ENCODE measurements at places on chromosomes 4 and X.

DNA sequence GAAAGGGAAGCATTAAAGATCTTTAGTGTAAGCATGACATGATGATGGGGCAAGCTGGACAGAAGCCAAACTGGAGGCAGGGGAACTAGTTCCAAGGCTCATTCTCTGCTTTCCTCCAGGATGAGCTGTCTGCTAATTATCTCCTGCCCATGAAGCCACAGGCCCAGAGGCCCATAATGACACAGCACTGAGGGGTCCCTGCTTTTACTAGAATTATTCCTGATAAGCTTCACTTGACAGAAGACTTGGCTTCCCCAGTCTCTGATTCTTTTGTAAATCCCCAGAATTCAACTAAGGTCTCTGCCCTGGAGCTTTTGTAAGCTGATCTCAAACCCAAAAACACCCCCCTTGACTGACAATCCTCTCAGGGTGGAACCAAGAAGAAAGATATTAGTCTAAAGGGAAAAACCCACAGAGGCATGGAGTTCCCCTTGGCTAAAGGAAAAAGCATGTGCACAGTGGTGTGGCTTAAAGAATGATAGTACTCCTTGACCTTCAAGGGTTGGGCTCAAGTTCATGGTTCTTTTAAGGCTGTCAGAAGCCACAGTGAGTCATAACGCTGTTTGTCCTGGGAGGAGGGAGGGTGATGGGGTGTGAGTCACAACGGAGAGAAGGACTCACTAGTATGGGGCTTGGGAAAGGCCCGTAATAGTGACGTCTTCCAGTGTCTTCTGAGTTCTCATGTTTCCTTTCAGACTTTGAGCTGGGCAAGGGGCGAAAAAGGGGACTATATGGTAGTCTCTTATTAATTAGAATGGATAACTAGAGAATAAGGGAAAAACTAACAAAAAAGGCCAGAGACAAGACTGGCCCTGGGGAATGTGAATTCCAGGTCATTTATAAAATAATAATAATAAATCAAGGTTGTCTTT lies 146.0 kb upstream of the CPEB2 start:
- DNase-seq: peak; percentile 96

GRCh38 chr4:43089730-43090129 lies 197.2 kb downstream of the GRXCR1 start:
- no peak for DNase-seq

DNA sequence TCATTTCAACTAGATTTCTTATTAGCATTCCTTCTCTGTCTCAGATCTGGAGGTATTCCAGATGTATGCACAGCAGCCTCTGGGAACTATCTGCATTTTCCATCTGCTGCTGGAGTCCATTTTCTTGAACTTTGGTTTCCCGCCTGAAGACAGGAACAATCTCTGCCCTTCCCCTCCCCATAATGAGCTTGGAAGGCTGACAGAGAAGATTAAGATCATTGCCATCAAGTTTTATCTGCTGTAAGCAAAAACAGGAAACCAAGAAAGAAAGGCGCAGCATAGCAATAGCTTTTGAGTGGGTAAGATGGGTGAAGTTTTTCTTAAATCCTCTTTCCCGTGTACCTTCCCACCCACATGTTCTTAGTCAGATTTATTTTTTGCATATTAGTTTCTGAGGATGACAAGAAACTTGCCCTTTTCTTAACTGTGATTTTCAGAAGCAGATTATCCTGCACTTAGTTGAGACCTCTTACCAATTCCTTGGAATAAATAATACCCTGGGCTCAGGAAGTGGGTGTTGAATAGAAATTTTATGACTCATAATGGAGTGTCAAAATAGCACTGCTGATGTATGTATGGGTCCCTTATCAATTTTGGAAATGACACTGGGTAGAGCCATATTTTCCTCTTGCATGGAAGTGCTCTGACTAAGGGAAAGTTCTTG lies 78.3 kb downstream of the CT47B1 start:
- peak; percentile 36 for DNase-seq

GRCh38 chr4:2416564-2417225 lies 1.8 kb downstream of the ZFYVE28 start:
- DNase-seq: peak; percentile 54

DNA sequence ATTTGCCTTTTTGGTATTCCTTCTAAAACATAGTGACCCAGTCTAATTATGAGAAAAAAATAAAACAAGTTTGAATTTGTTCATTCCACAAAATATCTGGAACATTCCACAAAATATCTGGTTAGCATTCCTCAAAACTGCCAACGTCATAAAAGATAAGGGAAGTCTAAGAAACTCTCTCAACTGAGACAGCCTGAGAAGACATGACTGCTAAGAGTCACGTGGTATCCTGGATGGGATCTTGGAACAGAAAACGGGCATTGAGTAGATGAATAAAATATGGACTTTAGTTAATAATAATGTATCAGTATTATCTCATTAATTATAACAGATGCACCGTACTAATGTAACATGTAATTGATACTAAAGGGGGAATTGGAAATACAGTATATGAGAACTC lies 280.9 kb downstream of the ARAP2 start:
- DNase-seq: no peak

GRCh38 chr4:110515676-110516075 lies 39.7 kb downstream of the ENPEP start:
- no peak for DNase-seq

DNA sequence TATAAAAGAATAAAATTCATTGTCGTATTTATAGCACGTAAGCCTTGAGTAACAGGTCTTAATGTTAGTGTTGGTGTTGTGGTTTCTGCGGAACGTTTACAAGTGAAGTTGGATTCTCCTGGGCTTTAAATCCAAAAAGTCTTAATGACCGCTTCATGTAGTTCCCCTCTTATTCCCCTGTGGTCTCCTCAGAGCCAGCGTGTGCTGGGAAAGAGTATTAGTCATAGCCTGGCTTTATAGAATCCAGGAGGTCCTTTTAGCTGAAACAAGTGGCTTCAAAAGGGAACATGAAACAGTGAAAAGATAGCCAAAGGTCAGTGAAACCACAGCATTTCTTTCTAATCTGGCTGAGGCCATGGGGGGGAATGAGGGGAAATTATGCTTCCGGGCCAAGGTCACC lies 79.1 kb downstream of the CLCN4 start:
- DNase-seq: peak; percentile 65

DNA sequence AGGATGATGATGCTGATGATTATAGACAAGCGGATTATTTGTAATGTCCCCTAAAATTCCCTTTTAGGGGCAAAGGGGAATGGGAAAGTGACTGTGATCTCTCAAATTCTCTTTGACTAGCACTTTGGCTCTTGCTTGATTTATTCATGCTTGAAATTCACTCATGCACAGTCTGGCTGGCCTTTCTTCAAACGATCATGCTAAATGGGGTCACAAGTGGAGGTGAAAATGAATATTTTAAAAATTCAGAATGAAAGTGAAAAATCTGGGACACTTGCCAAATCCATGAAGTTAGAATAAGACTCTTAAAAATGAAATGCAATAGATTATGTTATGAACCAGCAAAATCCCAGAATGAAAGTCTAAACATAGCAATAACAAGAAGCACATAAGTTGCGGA lies 173.4 kb upstream of the RAI2 start:
- no peak for DNase-seq

- DNase-seq: no peak
Measured at GRCh38 chr4:172411149-172411548, 597.9 kb downstream of the GALNTL6 start.

GRCh38 chr4:134591326-134591725 lies 389.7 kb upstream of the PABPC4L start:
- no peak for DNase-seq

GRCh38 chrX:136165406-136165805 lies 18.1 kb downstream of the FHL1 start:
- no peak for DNase-seq

DNA sequence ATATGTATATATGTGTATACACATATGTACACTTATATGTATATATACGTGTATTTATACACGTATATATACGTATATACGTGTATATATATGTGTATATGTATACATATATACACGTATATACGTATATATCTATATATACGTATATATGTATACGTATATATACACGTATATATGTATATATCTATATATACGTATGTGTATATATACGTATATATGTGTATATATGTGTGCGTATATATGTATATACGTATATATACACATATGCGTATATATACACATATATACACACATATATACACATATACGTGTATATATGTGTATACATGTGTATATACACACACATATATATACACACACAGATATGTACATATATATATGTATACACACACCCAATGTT lies 348.0 kb upstream of the LCORL start:
- no peak for DNase-seq

GRCh38 chr4:107862658-107863057 lies 37.9 kb downstream of the SGMS2 start:
- DNase-seq: peak; percentile 59

GRCh38 chr4:77263247-77263646 lies 106.2 kb downstream of the CCNG2 start:
- peak; percentile 41 for DNase-seq

DNA sequence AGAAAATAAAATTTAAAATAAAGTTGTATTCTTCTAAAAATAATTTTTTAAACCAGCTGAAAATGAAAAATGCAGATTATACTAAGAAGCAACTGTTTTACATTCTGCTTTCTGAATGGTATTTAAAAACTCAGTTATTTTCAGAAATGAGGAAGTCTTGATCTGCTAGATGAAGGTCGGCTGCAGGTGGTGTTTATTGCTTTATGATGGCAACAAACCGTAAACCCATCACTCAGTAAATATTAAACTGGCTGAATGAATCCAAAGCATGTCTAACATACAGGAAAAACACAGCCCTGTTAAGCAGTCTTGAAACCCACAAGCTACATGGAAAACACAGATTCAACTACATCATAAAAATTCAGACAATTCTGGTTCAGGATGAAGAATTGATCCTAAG lies 29.3 kb downstream of the DYNLT3 start:
- DNase-seq: no peak

DNA sequence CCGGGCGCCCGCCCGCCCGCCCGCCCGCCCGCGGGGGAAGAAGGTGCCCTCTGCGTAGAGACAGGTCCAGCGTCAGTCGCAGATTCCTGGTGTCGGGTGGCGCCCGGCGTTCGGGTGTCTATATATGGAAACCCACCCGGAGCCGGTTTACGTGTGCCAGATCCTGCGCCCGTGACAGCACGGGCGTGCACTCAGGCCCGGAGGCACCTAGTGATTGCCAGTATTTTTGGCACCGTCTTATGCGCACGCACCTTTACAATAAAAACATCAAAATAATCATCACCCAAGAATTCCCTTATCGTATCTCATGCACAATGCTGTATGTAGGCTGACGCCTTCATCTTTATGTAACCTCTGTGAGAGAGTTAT lies 519 bp downstream of the SLC25A4 start:
- no peak for DNase-seq

DNA sequence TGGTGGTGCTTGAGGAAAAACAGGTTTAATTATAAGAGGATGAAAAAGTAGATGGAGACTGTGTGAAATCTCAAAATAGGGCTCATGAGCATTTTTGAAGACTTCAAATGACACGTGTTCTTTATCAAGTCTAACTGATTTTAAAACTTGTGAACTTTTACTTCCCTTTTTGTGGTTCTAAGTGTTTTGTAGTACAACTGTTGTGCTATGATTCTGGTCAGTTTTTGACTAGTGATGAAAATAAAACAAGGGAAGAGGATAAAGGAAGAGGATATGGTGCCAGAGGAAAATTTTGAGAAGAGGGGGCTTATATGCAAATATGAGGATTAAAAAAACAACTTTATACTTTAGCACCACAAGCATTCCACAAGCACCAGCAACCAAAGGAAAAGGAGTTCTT lies 644.0 kb downstream of the RPA4 start:
- no peak for DNase-seq

GRCh38 chr4:95360906-95361695 lies 187.7 kb downstream of the UNC5C start:
- no peak for DNase-seq

- no peak for DNase-seq
Measured at GRCh38 chrX:68989456-68989855, 160.6 kb downstream of the EFNB1 start.

GRCh38 chr4:44760142-44760898 lies 34.0 kb upstream of the GNPDA2 start:
- DNase-seq: peak; percentile 33

DNA sequence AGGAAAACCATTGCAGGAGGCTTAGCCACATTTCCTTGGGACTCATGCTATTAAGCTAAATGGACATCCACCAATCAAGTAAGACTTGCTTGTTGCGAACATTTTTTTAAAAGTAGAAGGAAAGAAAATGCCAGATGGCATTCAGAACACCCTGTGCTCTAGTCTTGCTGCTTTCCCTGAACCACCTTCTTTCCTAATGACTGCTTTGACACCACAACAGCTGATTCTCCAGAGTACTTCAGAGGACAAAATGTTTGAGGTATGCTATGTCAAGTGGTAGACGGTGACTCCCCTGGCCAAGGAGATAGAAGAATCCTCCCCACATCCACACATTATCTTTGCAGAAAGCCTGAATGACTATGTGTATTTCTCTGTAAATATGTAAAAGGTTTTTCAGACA lies 65.4 kb downstream of the ANK2 start:
- DNase-seq: no peak

DNA sequence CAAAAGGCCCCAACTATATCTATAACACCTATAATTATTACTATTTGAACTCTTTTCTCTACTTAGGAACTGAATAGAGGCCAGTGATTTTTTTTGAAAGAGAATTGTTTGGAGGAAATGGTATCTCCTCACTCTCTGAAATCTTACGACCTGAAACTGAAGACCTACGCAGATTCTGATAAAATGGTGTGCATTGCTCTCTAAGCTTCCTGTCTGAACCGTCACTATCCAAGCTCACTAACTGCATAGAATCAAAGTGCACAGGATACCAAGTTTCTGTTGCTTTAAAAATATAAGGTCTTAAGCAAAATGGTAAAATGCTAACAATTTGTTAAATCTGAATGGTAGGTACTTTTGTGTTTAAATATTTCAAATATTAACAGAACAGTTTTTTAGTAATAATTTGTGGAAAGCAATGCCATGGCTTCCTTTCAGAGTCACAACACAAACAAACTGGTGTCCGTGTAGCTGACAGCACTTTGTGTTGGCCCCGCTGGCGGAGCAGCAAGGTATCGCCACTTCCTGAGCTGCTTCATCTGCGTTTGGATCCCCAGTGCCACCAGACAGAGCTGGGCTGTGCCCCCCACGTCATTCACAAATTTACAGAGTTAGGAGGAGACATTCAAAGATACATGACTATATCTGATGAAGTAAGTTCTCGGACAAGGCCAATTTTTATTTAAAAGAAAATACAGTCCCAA lies 313.9 kb downstream of the FBXW7 start:
- no peak for DNase-seq

- no peak for DNase-seq
Measured at GRCh38 chr4:36997727-36998126, 246.8 kb upstream of the NWD2 start.

GRCh38 chrX:97260679-97261078 lies 377.0 kb downstream of the RPA4 start:
- DNase-seq: no peak

GRCh38 chrX:16786791-16787735 lies 797 bp downstream of the TXLNG start:
- DNase-seq: peak; percentile 61

- DNase-seq: no peak
Measured at GRCh38 chrX:30806187-30806728, 82.8 kb downstream of the TAB3 start.

All from foreskin fibroblast (primary cell).